ENCODE measurements at places on chromosomes 7 and 10.
A peak's percentile ranks its signal among the peaks of the same experiment; 100 is the strongest.

GRCh38 chr7:143477501-143478150, at the start of gene TAS2R41:
Gene TAS2R41, plus strand, starts transcription at chr7:143477873. Its CDS starts 0 bp downstream, at chr7:143477873.
- DNase-seq: no peak

DNA sequence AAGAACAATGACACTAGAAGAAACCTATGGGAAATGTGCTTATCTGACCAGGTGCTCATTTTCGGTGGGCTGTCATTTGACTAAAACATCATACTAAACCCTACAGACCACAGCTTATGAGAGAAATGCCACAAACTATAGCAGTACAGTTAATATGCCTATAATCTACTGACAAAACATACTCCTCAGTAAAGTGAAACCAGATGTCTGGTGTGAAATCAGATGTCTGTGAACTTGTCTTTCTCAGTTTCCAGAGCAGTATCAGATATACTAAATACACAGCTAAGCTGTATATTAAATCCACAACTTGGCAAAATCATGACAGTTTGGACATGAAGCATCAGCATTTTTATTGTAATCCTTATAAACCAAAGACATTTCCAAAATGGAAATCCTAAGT, 3.3 kb downstream of the IMMP2L start:
- DNase-seq: peak; percentile 72

DNA sequence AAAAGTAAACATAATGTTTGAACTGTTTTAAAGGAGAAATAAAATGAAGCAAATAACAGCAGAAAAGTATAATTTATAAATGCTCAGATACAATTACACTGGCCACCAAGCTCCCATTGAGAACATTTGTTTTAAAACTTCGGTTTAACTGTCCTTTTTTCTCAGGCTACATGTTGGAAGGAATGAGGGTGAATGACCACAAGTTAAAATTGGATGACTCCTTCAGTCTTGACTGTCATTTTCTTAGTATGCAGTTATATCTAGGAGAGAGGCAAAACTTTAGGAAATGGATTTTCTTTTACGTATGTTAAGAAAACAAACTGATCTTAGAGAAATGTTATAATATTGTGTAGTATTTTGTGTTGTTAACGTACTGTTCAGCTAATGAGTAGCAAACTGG, 5.0 kb downstream of the TRIM24 start:
- DNase-seq: peak; percentile 20

DNA sequence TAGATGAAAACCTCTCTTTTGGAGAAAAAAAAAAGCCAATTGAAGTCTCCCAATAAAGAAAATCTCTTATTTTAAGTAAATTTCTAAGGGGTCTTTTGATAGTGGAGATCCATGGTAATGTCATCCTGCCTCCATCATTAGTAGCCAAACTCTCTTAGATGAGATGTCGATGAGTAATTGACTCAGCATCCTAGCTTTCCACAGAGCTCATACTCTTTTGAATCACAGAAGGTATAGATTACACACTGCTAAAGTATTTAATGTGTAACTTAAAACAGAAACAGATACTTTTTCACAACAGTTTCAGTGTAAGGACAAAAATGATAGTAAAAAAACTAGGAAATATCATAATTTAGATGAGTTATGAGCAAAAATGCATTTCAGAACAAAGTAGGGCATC, 19.4 kb downstream of the MAGI2 start:
- DNase-seq: no peak

Measured in muscle of leg (tissue), 16 donors.